ENCODE measurements at places on chromosomes 1 and 21.
A peak's percentile ranks its signal among the peaks of the same experiment; 100 is the strongest.

GRCh38 chr1:61270107-61270506 is 187.7 kb downstream of the NFIA start:
- DNase-seq, result no peak

GRCh38 chr1:181479137-181479745 is 4.1 kb upstream of the CACNA1E start:
- no peak for DNase-seq

DNA sequence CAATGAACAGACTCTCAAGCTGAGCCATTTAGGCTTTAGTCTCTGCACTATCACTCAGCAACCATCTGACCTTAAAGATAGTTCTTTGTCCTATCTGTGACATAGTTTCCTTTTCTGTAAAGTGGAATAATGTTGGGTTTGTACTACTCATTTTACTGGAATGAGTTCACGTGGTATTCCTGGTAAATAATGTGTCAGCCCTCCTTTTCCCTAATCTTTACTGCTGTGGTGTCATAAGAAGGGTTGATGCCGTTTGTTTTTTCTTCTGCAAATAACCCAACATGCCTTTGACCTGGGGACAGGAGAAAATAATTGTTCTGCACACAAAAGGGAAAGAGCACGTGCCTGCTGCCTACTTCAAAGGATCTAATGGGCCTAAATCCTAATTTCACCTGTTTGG is 297.8 kb downstream of the BRINP3 start:
- DNase-seq, result no peak

- no peak for DNase-seq
These were observed 1.5 kb downstream of the CNST start for GRCh38 chr1:246567646-246568235.

DNA sequence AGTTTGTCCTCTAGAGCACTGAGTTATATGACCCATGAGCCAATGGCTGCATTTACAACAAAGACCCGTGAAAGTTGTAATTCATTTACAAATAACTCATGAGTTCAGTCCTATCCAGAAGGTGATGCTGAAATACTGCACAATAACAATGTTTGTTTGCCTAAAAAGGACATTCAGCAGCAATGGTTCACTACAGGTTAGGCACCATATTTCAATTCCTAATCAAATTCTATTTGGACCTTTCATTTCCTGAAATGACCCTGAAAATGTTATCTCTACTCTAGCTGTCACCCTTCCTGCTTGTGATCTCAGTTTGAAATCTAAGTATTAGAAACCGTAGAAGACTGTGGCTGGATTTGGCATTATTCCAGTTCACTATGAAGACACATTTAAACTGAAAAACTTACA is 191.2 kb upstream of the SAMSN1 start:
- DNase-seq, result no peak

DNA sequence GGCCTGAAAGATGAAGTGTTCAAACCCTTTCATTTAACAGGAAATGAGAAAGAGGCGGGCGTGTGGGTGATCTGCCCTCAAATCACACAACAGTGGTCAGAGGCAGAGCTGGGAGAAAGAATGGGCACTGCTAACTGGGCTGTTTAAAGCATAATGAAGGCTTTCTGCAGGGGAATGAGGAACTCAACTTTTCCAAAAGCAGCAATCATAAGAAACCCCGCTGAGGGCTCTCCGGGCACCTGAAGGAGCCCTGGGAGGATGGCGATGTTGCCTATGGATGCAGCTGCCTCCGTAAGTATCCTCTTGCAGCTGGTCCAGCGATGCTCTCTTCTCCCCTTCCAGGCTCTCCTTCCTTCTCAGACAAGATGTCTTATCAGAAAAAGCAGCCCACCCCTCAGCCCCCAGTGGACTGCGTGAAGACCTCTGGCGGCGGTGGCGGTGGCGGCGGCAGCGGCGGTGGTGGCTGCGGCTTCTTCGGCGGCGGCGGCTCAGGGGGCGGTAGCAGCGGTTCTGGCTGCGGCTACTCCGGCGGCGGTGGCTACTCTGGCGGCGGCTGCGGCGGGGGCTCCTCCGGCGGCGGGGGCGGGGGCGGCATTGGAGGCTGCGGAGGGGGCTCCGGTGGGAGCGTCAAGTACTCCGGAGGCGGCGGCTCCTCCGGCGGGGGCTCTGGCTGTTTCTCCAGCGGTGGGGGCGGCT is 1.2 kb downstream of the LORICRIN start:
- DNase-seq, result no peak

GRCh38 chr1:23290836-23291565 is 53.1 kb downstream of the HNRNPR start:
- no peak for DNase-seq

DNA sequence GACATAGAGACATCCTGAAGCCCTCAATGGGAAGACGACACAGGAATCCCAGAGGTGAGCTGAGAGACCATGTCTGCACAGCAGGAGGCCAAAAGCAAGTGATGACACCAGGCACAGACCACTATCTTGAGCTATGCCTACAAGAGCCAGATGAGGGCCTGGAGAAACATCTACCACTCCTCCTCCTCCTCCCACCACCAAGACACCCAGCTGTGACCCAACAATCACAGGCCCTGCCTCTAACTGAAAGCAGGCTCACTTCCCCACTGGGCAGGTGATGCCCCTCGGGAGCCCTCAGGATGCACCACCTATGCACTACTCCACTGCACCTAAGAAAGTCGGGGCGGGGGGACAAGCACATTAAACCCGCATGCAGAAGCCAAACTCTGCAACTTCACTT is 16.5 kb downstream of the TADA1 start:
- no peak for DNase-seq

DNA sequence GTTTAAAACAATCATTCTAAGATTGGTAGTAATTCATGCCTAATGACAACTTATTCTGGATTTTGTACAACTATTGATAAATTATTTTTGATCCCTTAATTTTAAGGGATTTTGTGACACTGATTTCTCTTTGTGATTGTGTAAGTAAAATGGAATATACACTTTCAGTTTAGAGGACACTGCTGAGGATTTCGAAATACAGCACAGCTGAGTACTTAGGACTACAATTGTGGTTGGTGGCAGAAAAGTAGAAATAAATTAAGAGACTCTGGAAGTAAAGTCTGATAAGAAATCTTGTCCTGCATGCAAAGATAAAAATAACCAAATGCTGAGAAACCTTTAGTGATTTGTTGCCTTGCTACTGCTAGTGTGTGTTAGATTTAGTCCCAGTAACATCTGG is 40.0 kb downstream of the TYW3 start:
- DNase-seq, result no peak

DNA sequence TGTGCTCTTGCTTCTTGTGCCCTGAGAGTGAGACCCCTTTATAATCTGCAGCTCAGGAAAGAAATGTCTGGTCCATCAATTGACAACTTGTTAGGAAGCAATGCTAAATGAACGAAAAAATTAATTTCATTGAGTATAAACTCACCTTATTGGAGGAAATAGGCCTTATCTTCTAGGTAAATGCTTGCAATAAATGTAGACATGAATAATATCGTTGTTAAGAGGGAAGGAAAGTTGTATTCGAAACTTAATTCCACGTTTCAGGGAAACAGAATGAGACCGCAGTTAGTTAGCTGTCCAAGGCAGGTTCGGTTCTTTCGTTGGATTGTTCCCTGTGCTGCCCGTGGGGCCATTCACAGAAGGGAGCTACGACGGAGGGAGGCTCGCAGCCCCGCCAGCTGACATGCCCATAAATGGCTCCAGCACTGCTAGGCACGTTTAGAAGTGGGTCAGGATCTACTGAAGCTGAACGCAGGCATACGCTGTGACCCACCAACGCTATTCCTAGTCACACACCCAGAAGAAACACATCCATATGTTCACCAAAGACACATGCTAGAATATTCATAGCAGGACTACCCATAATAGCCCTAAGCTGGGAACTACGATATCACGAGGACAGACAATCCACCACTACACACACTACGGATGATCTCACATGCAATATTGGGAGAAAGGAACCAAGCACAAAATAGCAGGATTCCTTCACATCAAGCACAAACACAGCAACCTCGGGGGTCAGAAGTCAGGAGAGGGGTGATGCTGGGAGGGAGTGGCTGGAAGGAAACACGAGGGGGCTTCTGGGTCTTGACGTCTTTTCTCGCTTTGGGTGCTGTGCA is 56.2 kb upstream of the LBR start:
- DNase-seq, result no peak

DNA sequence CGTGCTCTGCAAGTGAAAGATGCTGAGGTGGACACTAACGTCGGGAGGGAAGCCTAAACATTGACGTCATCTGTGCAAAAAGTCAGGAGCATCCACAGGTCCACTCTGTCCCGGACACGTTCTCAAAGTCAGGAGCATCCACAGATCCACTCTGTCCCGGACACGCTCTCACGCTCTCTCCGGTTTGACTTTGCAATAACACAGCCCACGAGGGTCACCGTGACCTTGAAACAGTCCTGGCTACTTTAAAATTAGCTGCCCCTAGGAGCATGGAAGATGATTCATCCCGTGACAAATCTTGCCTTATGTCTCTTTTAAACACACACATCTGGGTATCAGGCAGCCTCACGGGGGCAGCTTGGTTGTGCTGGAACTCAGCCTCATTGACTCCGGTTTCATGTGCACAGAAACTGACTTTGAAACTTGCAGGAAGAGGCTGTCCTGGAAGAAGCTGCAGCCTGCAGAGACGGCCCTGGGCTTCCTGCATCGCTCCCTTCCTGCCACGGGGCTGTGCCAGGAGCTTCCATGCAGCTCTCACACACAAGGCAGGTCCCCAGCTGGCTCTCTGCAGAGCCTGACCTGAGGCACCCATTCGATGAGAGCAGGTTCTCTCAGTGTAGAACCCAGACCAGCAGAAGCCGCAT is 18.1 kb upstream of the COL18A1 start:
- DNase-seq, result no peak

- no peak for DNase-seq
These were observed 10.5 kb downstream of the FOXJ3 start for GRCh38 chr1:42324398-42325013.

GRCh38 chr1:48773133-48773532 is 3.6 kb downstream of the BEND5 start:
- no peak for DNase-seq

GRCh38 chr1:226498640-226499008 is 49.9 kb upstream of the STUM start:
- DNase-seq, result no peak

GRCh38 chr1:79322511-79323027 is 316.0 kb upstream of the ADGRL4 start:
- no peak for DNase-seq

GRCh38 chr1:238254935-238255334 is 364.2 kb upstream of the ZP4 start:
- DNase-seq, result no peak

DNA sequence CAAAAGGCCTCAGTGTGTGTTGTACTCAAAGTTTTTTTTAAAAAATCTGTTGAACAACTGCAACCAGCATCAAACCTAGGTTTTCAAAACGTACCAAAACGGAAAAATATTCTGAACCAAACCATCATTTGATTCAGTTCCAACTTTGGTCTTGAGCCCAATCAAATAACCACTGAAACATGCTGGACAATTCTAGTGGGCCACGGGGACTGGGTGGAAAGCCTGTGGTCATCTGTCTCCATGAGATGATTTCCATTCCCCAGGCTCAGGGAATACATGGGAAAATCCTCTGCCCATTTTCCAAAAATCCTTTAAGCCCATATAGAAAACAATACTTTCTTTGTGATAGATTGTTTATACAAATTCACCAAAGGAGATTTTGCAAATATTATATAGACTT is 22.5 kb downstream of the ITPKB start:
- no peak for DNase-seq

DNA sequence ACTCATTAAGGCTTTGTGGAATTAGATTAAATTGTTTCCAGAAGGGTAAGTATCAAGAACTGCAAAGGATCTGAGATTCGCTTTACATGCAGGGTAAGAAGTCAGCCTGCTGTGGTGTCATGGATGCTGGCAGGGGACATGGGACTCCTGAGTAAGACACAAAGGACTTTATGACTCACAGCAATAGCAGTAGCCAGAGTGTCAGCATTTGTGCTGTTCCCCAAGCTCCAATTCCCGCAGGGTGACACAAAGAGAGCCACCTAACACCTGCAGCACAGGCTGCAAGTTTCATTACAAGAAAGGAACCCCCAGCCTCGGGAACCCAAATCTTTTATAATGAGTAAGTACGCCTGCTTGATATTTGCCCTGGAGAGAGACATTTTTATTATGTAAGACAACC is 298.1 kb upstream of the POU3F1 start:
- DNase-seq, result peak; percentile 14

DNA sequence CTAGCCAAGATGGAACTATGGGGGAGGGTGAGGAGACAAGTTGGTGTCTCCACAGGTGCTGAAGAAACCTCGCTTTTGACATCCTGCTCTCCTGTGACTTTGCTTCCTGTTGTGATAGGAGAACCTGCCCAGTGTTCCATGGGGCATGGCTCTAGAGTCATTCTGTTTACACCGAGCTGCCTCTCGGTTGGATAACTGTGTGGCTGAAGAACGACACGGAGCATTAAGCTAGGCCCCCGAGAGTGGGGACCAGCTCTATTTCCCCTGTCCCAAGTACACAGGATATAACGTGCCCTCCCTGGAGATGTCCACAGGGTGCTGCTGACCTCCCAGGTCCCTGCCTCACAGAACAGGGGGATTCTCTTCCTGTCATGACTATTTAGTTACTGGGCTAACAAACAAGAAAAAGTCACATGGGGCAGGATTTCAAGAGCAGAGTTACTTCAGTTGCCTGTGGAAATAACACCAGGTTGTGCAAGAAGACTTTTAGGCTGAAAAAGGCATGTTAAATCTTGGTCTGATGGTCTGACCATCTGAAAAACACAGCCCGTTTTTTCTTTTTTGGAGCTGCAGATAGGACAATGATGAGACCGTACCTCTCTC is 29.4 kb upstream of the PPP2R5A start:
- DNase-seq, result no peak

DNA sequence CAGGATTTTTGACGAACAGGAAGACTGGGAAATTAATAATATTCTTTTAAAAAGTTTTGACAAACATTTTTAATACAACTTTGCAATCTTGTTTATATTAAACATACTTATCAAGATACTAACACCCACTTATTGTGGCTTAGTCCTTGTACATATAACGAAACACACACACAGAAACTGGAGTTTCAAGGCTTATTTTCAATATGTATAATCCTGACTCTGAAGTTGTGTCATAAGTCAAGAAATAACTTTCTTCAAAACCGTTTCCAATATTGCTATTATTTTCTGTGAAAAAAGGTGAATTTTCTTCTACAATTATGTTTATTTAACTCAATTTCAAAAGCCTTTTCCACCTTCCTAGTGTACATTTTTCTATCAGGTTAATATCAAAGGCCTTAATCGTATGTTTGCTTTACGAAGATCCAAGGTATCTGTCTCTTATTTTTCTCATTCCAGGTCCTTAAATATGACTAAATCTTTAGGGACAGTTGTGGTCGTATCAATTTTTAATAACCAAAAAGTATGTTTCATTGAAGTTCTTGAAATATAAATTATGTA is 1.8 kb downstream of the CDKN2C start:
- DNase-seq, result no peak

DNA sequence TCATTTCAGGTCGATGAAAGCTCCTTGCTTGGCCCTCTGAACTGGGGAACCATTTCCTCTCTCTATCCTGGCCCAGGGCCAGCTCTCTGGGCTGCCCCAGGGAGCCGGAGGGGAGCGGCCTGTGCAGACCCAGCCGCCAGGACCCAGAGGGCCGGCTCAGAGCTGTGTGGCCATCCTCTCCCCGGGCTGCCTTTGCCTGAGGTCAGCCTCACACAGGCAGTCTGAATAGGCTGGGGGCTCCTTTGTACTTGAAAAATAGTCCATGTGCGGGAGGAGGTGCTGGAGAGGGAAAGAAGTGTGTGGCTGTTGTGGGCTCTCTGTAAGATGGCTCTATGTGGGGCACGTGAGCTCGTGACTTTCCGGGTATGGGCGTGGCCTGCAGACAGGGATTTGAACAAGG is 275.1 kb upstream of the VAMP3 start:
- DNase-seq, result no peak

- no peak for DNase-seq
These were observed 30.3 kb upstream of the TMEM125 start for GRCh38 chr1:43239484-43239883.

Data from stimulated activated CD4-positive, alpha-beta T cell treated with anti-CD3 and anti-CD28 coated beads, TNF-alpha, amount 100 ng/mL, for 48 hours (primary cell).